Fibroblast of skin of scalp (primary cell): ENCODE measurements at places on chromosomes 1 and 21.

- DNase-seq = no peak
Observed at GRCh38 chr1:31614414-31615005, 3.0 kb upstream of the HCRTR1 start.

DNA sequence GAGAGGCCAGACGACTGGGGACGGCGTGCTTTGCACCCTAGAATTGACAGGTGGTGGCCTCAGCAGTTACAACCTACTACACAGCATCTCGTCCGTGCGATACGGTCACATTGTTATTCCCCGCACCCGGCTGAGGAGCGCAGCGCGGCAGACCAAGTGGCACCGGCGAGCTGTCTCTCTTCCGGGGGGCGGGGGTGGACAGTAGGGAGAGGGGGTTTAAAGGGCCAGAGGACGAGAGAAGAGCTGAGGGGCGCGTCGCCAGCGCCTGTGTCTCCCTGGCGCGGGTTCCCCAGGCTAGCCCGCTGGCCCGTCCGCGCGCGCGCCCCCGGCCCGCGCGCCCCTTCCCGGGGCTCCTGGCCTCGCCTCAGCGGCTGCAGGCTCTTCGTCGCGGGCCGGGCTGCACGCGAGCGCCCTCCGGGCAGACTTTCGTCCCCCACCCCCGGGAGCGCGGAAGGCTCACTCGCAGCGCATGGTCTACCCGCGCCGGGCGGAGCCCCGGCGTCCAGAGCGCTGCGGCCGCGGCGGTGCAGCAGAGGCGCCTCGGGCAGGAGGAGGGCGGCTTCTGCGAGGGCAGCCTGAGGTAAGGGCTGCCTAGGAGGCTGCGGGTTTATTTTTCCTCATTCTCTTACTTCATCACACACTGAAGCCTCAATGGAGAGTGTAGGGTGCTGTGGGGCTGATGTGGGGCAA, at the start of gene PDE4B:
Gene PDE4B (plus strand): TSS at position 227 of the 690 bp plus-strand sequence.
- peak; percentile 41 for DNase-seq

DNA sequence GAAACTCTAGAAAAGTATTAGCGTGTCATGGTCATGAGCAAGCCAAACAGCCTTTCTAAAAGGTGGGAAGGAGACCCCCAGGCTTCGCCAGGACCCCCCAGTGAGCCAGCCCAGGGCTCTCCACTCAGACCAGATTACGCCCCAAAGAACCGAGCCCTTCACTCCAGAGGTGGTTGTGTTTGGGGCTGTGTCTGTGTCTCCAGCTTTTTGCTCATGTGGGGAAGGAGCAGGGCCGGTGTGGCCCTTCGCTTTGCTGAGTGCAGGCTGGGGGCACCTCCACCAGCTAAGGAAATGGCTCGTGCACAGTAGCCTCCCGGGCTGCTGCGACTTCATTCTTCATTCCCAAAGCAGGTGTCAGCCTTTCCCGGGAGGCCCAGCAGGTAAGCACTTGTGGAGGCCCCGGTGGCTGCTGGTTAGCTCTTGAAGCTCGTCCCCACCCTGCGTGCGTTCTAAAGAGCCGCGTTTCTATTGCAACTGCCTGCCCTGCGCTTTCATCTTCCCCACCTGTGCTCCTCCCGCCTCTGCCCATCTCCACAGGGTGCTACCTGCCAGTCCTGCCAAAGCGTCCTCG, 531 bp downstream of the TSPEAR start:
- no peak for DNase-seq

- DNase-seq = no peak
Observed at GRCh38 chr1:54460861-54461387, 54.7 kb upstream of the SSBP3 start.

GRCh38 chr1:20589331-20590278, 708 bp downstream of the CDA start:
- DNase-seq = peak; percentile 44

- no peak for DNase-seq
Observed at GRCh38 chr1:110356379-110356778, 17.2 kb downstream of the RBM15 start.

GRCh38 chr1:198258491-198258890, 101.7 kb downstream of the NEK7 start:
- DNase-seq = peak; percentile 94

GRCh38 chr1:24657781-24658180, 14.7 kb downstream of the SRRM1 start:
- DNase-seq = no peak

GRCh38 chr1:94713472-94714141, 106.5 kb upstream of the SLC44A3 start:
- DNase-seq = peak; percentile 95

DNA sequence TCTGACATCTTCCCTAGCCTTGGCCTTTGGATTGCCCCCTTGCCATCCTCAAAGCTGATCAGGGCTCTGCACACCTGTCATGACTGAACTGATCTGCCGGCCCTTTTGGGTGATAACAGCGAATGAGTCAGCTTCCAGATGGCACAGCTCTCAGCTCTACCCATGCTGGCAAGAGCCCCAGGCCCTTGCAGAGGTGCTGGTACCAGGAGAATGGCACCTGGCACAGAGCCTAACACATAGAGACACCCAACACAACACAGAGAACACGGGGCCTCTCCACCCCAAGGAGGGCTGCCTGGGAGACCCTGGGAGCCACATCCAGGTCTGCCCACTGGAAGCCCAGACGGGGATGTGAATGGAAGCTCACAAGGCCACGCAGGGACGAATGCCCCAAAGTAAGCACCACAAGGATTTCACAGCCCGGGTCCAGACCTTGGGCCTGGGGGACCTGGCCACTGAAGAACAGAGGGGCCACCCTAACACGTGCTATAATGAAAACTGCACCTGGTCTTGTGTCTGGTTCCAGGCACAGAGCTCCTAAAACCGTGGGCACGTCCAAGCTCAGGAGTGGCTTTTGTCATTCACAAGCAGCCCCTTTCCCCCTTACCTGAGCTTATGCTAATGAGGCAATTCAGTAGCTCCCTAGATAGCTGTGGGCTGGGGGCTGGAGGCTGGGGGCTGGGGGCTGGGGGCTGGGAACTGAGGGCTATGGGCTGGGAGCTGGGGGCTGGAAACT, 160.5 kb downstream of the NPHP4 start:
- DNase-seq = no peak

DNA sequence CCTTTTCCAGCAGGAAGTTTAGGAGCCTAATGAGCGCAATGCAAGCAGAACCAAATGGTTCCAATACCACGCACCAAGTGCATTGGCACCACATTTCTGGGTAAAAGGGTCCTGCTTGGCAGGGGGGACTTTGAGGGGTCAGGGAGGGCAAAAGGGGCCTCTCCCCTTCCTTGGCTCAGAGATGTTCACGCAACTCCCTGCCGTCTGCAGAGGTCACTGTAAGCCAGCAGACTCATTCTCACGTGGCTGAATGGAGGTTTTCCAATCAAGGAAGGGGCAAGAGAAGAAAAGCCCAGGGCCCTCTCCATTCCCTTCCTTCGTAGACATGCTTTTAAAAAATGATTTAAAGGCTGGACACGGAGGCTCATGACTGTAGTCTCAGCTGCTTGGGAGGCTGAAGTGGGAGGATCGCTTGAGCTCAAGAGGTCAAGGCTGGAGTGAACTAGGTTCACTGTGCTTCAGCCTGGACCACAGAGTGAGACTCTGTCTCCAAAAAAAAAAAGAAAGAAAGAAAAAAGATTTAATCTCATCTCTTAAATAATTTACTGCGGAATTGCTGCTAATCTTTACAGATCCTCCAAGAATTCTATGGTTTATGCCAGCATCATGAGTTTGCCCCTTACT, 80.3 kb downstream of the RUNX3 start:
- peak; percentile 39 for DNase-seq

GRCh38 chr1:160101037-160101716, 2.8 kb upstream of the IGSF8 start:
- DNase-seq = peak; percentile 80

DNA sequence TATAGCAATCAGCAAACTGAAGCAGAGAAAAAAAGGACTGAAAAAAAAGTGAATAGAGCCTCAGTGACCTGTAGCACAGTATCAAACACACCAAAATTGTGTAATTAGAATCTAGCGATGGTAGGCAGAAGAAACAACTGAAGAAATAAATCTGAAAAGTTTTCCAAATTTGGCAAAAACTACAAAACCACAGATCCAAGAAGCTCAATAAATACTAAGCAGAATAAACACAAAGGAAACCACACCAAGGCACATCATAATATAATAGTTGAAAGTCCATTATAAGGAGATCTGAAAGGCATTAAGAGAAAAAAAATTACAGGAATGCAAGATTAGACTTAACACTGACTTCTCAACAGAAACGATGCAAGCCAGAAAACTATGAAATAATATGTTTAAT, 7.1 kb upstream of the IL12RB2 start:
- DNase-seq = peak; percentile 22

DNA sequence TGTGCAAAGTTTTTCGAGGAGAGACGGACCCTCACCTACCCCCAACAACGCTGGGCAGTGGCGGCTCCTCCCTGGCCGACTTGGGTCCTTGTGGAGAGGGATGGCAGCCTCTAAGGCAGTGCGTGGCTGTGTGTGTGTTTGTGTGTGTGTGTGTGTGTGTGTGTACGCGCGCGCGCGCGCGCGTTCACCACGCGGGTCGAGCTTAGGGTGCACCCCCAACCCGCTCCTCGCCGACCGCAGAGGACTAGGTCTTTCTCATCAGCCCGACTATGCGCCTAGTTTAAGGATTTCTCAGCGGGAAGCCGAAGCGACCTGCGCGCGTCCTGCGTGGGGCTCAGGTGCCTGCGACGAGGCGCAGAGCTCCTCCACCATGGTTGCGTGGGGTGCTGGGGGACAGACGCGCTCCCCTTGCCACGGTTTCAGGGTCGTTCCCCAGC, 940 bp downstream of the SOX13 start:
- DNase-seq = no peak

DNA sequence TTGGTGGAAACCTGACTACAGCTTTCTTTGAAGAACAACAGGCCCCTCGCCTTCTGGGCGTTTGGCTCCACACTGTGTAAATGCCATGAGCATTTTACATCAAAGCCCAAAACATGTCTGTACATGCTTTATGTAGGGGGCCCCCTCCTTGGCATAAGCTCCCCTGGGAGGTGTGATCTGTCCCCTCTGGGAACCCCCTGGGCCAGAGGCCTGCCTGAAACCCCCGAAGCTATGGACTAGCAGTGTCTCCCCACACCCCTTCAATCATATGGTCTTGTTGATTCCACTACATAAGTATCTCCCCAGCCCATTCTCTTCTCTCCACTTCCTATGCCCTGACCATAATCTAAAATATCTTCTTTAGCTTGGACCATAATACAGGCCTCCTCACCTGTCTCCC, 241.5 kb downstream of the C1orf94 start:
- DNase-seq = no peak

- DNase-seq = peak; percentile 36
Observed at GRCh38 chr1:200409203-200409760, 554 bp downstream of the ZNF281 start.

GRCh38 chr1:42931911-42932422, 26.7 kb downstream of the SLC2A1 start:
- DNase-seq = no peak

DNA sequence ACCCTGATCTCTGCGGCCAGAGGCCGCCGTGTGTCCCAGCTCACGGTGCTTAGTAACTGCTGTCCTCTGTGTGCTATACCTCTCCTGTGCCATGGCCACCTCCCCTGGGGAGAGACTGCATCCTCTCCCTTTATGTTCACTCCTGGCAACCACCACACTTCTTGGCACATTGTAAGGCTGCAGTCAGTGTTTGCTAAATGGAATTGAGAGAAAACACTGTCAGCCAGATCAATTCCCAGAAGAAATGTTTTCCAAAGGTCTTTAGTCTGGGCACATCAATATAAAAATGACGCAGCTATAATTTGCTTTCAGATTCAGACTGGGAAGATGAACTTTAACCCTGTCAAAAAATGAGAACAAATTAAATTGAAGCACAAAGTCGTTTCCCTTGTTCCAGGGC, 96.8 kb downstream of the BEND5 start:
- no peak for DNase-seq

DNA sequence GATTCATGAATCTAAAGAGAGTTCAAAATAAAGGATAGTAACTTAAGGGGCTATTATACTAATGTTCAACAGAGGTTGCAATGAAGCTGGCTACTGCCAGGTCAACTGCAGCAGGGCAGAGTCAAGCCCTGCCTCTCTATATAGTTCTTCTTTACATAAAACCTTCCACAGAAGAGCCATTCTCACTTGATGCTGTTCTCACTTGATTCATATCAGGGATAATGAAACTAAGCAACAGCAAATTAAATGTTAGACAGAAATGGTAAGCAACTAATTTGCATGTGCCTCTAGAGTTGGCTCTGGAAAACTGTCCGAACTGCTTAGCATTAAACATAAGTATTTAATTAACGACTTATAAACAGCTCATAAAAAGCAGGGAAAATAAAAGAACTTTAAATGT, 17.4 kb downstream of the CCSAP start:
- DNase-seq = no peak

DNA sequence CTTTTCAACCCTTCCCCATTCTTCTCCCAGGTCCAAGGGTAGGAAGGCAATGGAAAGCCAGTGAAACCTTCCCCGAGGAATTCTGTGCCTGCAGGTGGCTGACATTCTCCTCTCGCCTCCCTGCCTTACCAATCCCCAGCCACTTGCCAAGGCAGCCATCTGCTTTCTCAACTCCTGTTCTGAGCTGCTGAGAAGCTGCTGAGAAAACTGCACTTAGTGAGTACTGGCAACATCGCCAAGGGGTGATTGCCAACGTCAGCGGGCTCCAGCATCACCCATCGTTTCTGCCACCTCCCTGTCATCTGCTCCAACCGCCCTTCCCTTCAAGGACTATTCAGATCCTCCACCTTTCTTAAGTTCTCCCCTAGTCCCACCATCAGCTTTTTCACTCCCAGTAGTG, 106.0 kb downstream of the PTPRU start:
- no peak for DNase-seq

DNA sequence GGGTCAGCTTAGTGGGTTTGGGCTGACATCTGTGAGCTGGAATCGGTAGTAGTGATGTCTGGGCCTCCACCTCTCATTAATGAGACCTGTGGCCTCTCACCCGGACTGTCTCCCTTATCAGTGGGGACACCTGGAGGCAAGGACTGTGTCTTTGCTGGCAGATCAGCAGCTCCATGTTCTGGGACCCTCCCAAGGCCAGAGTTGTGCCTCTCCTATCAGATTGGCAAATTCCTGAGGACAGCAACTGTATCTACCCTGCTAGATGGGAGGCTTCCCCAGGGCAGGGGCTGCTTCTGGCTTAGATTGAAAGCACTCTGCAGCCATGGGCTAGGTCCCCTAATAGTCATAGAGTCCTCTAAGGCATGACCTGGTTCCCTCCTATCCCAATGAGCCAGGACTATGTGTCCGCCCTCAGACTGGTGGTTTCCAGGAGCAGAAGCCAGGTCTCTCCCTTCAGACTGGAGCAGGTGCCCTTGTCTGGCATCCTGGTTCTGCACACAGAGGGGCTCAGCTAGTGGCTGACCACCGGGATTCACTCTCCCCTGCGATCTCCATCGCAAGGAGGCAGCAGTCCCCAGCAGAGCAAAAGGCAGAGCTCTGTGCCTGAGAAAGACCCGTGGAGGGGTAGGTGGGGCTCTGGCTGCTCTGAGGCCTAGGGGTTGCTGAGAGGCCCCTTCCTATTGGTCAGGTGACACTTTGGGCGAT, 5.8 kb downstream of the DRAXIN start:
- no peak for DNase-seq

- no peak for DNase-seq
Observed at GRCh38 chr1:185533596-185533995, 200.6 kb upstream of the HMCN1 start.

GRCh38 chr1:55053265-55053954, 14.1 kb downstream of the PCSK9 start:
- no peak for DNase-seq
